ENCODE measurements at places on chromosomes 1 and 21.

DNA sequence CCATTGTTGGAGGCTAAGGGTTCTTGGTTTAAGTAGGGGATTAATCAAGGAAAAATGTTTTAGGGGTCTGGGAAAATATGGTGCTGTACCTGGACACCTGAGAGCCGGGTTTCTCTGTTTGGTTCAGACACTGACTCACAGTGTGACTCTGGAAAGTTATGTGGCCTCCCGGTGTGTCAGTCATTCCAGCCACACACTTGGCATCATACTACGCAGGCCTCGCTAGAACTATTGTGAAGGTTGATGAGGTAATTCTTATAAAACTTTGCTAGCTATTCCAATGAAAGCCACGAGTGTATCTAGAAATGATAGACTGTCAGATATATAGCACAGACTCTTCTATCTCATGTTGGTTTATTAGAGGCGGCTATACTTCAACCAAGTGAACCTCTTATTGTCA is 4.8 kb upstream of the CAMSAP2 start:
- no peak for DNase-seq

DNA sequence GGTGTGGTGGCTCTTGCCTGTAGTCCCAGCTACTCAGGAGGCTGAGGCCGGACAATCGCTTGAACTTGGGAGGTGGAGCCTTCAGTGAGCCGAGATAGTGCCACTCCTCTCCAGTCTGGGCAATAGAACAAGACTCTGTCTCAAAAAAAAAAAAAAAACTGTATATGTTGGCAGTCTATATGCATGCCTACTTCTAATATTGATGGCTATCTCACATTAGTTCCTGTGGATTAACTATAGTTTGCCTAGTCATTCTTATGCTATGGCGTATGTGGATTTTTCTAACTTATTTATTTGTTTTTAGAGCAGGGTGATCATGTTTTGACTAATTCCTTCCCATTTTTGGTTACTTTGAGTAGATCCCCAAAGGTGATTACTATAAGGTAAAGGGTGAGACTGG is 9.4 kb downstream of the GSTM1 start:
- DNase-seq, result no peak

GRCh38 chr1:56194701-56195300 is 384.6 kb downstream of the PLPP3 start:
- DNase-seq, result no peak

- DNase-seq, result no peak
These were observed 39.9 kb upstream of the TSPAN2 start for GRCh38 chr1:115129071-115129640.

GRCh38 chr21:42858185-42858847 is 21.0 kb downstream of the WDR4 start:
- DNase-seq, result no peak

- no peak for DNase-seq
These were observed 8.8 kb upstream of the OBSCN start for GRCh38 chr1:228198977-228199590.

DNA sequence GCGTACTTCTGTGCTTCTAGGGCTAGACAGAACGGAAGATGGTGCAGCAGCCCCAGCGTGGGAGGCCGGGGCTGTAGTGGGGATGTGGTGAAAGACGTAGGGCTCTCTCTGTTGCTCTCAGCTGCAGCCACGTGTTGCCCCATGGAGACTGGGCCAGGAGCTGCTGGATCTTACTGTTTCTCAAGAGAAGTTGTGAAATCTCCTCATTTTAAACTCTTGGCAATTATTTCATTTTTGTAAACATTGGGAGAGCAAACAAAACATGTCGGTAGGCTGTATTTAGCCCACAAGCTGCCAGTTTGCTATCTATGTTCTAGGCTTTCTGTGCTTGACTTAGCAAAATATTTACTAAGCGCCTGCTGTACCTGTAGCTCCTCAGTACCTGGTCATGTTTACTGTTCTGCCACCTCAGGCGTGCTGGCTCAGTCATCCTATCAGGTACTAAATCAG is 15.9 kb upstream of the ELOA start:
- no peak for DNase-seq

DNA sequence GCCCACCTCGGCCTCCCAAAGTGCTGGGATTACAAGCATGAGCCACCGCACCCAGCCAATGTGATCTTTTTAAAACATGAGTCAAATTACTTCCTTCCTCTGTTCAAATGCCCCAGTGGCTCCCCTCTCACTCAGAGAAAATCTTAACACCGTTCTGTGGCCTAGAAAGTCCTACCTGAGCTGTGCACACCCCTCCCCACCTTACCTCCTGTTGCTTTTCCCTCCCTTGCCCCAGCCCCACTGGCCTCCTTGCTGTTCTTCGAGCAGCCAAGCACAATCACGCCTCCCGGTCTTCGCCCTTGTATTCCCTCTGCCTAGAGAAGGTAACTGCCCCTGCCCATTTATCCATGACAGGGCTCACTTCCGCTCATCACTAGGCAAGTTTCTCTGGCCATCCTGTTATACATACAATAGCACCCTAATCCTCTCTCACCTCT is 62.6 kb upstream of the RPL11 start:
- DNase-seq, result no peak

Measured in GM12864 (cell line).